Kidney (tissue), 22 donors: ENCODE measurements at places on chromosomes 5 and 9.
A peak's percentile ranks its signal among the peaks of the same experiment; 100 is the strongest.

GRCh38 chr5:21672911-21673310, 1180.2 kb downstream of the CDH12 start:
- no peak for DNase-seq

- no peak for DNase-seq
Observed at GRCh38 chr9:9912459-9912858, 700.3 kb downstream of the PTPRD start.

DNA sequence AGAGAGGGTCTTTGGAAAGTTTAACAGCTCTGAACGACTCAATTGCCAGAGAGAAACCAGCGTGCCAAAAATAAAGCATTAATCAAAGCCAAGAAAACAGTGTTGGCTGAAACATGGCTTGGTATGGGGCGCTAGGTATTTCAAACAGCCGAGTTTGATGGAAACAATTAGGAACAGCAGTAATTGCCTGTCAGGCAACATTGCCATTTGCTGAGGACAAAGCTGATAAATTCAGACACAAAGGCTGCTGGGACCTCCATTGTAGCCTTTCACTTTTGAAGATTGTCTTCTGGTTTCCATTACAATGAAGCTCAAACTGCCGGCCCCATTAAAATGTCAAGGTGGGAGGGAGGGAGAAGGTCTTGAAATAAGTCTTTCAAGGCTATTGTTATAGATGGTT, 125.4 kb upstream of the SPDL1 start:
- DNase-seq, result no peak

GRCh38 chr9:114271556-114272510, 51.1 kb upstream of the ORM1 start:
- DNase-seq, result peak; percentile 45

- DNase-seq, result peak; percentile 83
Observed at GRCh38 chr9:125747053-125747764, at the start of gene PBX3. PBX3 (plus strand) TSS chr9:125747373.

- DNase-seq, result no peak
Observed at GRCh38 chr9:76378367-76379073, 15.7 kb downstream of the RFK start.

GRCh38 chr9:10999646-11000045, 386.8 kb upstream of the PTPRD start:
- DNase-seq, result no peak

DNA sequence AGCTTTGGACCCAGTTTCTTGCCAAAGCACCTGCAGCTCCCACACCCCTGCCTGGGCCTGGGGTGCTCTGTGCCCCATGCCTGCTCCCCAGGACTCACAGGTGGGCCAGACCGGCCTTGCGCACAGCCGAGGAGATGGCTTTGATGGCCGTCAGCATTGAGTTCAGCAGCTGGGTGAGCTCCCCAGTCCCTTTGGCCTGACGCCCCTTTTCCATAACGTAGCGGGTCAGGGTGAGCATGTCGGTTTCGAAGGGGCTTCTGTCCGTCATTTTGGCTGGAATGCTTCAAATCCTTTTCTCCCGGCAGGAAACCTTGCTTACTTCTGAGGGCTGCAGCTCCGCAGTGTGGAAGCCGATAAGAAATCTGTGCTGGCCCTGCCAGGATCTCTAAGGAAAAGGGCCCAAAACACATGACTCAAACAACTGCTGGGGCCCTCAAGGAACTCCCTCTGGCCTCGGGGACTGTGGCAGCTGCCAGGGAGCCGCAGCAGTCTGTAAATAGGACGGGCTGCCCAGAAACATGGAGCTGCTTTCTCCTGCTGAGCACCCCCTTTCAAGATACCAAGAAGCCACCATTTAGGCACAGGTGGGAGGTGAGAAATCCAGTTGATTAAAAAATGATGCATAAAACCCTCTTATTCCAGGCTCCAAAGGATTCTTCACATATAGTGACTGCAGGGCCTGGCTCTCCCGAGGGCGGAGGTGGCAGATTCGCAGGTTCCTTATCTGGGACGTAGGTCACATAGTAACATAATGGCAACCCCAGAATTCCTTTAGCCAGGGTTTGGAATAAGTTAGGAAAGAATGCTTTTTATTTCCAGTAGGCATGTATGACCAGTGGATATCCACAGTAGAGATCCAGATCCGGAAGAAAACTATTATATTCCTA, at the start of gene FBP2:
FBP2 (minus strand) TSS at position 366 of the 887 bp plus-strand sequence; CDS start at position 268, 98 bp downstream.
- DNase-seq, result no peak
